ENCODE measurements at places on chromosomes 6 and 20. TPM values are rescaled to one million over a fixed set of nuclear protein-coding genes. Genes with fewer than 3 reads are reported as not detected.

DNA sequence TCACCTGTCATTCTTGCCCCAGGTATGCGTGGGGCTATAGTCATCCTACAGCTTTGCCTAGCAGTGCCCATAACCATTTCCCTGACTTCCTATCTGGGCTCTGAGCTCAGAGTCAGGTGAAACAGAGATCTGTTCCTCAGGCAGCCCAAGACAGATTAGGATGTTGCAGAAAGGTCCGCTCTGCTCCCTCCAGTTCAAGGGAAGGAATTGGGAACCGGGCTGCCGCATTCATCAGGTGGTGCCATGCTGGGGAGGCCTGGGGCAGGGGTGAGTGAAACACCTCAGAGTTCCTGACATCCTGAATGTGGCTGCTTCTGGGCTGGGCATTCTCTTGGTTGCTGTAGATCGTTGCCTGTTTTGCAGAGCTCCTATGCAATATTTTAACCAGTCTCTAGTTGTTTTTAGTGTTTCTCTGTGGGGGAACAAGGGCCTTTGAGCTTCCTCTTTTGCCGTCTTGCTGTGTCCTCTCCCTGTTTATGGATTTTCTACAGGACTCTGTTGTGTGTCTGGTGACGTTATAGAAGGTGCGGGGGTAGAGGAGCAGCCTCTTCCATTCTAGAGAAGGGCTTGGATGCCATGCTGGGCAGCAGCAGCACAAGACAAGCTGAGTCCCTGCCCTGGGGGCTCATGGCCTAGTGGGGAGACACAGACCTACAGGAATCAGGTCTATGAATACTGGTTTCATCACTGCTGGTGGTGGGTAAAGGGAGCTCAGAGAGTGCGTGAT lies 9.2 kb downstream of the ENTPD6 start:
- peaks cover 25% of the 10 kb centered on the region for H3K4me1 ChIP-seq
- H3K27ac ChIP-seq = peak overlapping the region; percentile 64
- H3K4me3 ChIP-seq = no peak overlapping the region
- H3K27me3 ChIP-seq = no peaks in the 10 kb centered on the region
- H3K36me3 ChIP-seq = peaks cover 6% of the 10 kb centered on the region

Gene SERINC3
- 128 TPM for total RNA-seq

DNA sequence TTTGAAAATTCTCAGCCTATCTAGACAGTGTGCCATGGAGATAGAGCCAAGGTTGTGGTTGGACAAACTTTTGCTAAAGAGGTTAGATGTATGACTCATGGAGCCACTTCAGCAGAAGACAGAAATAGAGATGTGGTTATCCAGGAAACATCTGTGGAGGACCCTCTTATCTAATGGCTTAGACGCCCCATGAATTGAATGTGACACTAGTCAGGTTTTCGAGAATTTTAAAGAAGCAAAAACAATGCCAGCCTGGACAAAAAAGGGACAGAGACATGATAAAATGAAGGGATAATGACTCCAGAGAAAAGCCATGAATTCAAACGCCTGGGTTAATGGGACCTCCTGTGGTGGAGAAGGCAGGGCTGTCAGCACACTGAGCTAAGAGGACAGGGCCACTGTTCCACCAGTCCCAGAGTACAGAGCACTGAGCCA lies 280.5 kb downstream of the CLVS2 start:
- no peaks in the 10 kb centered on the region for H3K36me3 ChIP-seq
- no peaks in the 10 kb centered on the region for H3K27me3 ChIP-seq
- no peaks in the 10 kb centered on the region for H3K4me1 ChIP-seq
- no peak overlapping the region for H3K4me3 ChIP-seq
- H3K27ac ChIP-seq = no peak overlapping the region
- DNase-seq = no peak

DNA sequence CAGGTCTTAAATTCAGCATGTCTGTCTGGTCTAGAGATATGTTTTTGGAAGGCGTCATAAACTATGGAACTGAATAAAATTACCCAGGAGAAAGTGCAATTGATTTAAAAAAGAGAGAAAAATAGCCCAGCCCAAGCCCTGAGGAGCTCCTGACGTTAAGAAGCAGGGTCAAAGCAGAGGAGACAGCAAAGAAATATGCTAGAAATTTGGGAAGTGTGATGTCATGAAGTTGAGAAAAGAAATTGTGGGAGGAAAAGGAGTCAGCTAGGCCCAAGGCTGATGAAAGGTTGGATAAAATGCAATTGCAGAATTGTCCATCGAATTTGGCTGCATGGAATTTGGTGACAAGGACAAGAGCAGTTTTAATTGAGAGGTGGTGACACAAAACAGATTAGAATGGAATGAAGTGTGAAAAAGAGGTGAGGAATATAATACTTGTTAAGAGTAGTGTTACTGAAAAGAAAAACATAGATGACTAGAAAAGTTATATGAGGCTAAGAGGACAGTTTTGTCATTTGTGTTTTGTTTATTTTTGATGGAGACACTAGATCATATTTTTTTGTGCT lies 381.6 kb downstream of the LAMA2 start:
- H3K36me3 ChIP-seq = no peaks in the 10 kb centered on the region
- DNase-seq = no peak
- no peak overlapping the region for H3K4me3 ChIP-seq
- no peaks in the 10 kb centered on the region for H3K4me1 ChIP-seq

GRCh38 chr6:141925001-141925400 lies 207.7 kb upstream of the GJE1 start:
- DNase-seq = no peak
- no peak overlapping the region for H3K27ac ChIP-seq
- no peaks in the 10 kb centered on the region for H3K36me3 ChIP-seq
- no peaks in the 10 kb centered on the region for H3K4me1 ChIP-seq

DNA sequence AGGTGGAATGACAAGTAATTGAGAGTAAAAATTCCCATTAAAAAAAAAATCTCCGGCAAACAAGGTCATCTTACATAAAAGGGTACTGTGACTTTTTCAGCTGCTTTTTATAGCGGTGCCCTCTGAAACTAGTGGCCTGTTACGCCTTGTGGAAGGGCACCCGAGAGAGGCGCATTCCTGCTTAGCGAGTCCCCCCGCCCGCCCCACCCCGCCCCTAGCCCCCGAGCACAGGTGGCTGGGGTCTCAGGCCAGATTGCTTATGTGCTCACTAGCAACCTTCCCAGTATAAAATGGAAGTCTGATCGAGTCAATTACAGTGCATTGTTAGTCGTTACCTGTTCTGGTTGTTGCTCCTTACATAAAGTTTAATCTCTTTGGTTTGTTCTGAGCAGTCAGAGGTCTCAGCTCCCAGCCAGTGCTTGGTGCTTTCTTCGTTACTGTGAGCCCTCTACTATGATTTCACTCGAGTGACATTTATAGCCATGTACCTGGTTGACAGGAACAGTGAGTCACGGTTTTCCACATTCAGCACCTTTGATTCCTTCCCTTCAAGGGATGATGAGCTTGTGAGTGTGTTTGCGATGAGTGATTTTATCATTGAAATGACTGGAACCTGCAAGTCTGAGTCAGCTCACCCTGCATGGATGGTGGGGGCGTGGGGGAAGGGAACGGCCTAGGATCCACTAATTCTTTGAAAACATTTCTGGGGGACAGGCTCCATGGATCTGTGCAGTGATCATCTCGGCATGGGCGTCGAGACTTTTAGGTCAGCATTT lies 47.6 kb downstream of the ZDHHC14 start:
- no peaks in the 10 kb centered on the region for H3K36me3 ChIP-seq
- no peak overlapping the region for H3K4me3 ChIP-seq
- H3K4me1 ChIP-seq = peaks cover 6% of the 10 kb centered on the region
- H3K27ac ChIP-seq = no peak overlapping the region
- no peak for DNase-seq

DNA sequence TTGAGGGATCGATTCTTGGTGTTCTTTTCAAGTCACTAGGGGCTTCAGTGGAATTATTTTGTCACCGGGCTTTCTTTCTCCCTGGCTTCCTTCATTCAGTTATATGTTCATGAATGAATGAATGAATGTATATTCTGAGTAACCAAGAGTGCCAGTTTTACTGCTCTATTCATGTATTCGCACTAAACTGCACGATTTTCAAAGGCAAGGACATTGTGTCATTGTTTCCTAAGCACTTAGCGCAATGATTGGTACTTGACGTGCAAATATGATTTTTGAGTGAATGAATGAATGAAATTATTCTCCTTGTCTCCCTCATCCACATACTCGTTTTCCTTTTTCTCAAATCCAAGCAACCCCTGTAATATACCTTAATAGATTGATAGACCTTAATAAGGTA lies 822 bp downstream of the AFG1L start:
- peak overlapping the region; percentile 87 for H3K27ac ChIP-seq
- no peak for DNase-seq
- no peaks in the 10 kb centered on the region for H3K36me3 ChIP-seq
- H3K4me1 ChIP-seq = peaks cover 10% of the 10 kb centered on the region
- H3K4me3 ChIP-seq = peak overlapping the region; percentile 57

Gene HLA-DMB
- total RNA-seq = 18.0 TPM

Gene SCRT2
- total RNA-seq = not detected

GRCh38 chr6:3228046-3228671 lies 706 bp upstream of the TUBB2B start:
- H3K4me3 ChIP-seq = peak overlapping the region; percentile 48
- peaks cover 62% of the 10 kb centered on the region for H3K27me3 ChIP-seq
- no peak for DNase-seq
- H3K4me1 ChIP-seq = peaks cover 57% of the 10 kb centered on the region
- H3K36me3 ChIP-seq = no peaks in the 10 kb centered on the region
- no peak overlapping the region for H3K27ac ChIP-seq

- H3K4me1 ChIP-seq = peaks cover 3% of the 10 kb centered on the region
- H3K4me3 ChIP-seq = no peak overlapping the region
- no peaks in the 10 kb centered on the region for H3K27me3 ChIP-seq
- no peak for DNase-seq
- H3K36me3 ChIP-seq = no peaks in the 10 kb centered on the region
- H3K27ac ChIP-seq = no peak overlapping the region
These were observed 13.2 kb upstream of the TFB1M start for GRCh38 chr6:155327326-155328073.

DNA sequence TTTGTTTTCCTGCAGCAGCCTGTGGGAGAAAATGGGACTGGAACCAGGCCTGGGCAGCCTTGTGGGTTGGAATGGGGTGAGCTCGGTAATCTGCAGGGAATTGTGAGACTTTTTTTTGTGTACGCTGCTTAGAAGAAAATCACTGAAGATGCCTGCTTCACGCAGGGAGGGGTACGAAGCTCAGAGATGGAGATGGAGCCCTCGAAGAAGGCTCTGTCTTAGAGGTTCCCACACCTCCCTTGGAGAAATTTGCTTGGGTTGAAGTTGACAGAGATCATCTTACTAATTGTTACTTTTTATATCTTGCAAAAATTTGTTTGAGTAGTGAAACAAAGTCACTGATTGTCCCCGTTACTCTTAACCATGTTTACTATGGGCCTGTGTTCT lies 894 bp downstream of the PYGB start:
- H3K4me3 ChIP-seq = peak overlapping the region; percentile 95
- no peak for DNase-seq
- H3K4me1 ChIP-seq = peaks cover 55% of the 10 kb centered on the region
- H3K27me3 ChIP-seq = no peaks in the 10 kb centered on the region

GRCh38 chr20:57537822-57538221 lies 12.9 kb upstream of the CTCFL start:
- no peaks in the 10 kb centered on the region for H3K36me3 ChIP-seq
- peaks cover 33% of the 10 kb centered on the region for H3K27me3 ChIP-seq
- H3K4me1 ChIP-seq = no peaks in the 10 kb centered on the region
- DNase-seq = no peak
- H3K27ac ChIP-seq = no peak overlapping the region
- H3K4me3 ChIP-seq = no peak overlapping the region

Gene COL11A2
- 0.23 TPM for total RNA-seq

GRCh38 chr20:8121666-8122065 lies 10.4 kb upstream of the PLCB1 start:
- H3K27me3 ChIP-seq = no peaks in the 10 kb centered on the region
- H3K27ac ChIP-seq = no peak overlapping the region
- H3K36me3 ChIP-seq = no peaks in the 10 kb centered on the region
- H3K4me1 ChIP-seq = no peaks in the 10 kb centered on the region
- no peak for DNase-seq
